Activated CD4-positive, CD25-positive, alpha-beta regulatory T cell treated with anti-CD3 and anti-CD28 coated beads, Interleukin-2, amount 50 U/mL, for 24 hours (primary cell): ENCODE measurements at places on chromosomes 7 and 10.

GRCh38 chr7:516216-516605, 3.4 kb downstream of the PDGFA start:
- no peak for ATAC-seq

DNA sequence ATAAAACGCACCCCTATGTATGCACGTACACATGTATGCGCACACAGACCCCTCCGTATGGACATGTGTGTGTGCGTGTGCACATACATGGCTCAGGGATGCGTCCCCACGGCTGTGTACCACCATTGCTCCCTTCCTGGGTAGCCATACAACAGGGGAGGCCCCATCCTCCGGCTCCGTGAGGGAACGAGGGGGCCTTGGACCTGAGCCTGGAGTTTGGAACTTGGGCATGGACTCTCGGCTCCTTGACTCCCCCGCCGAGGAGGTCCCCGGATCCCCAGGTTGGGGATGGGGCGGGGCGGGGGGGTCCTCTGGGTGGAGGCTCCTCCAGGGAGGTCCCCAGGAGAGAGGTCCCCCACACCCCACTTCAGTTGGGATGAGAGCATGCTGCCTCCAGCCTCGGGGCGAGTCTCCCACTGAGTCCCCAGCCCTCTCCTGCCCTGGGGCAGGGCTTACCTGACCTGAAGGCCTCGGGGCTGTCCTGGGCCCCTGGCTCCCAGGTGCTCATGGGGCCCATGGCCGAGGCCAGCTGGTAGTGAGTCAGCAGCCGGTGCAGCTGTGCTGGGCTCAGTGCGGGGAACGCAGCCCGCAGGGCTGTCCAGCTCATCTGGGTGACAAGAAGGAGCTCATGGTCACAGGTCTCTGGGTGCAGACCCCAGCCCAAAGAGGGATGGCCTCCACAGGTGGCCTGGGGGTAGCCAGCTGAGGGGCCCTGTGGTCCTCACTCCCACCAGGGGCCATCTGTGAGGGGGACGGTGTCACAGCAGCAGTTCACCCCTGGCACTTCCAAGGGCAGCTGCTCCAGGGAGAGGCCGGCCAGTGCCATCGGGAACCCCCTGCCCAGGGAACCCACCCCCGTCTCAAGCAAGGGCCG, 29.9 kb downstream of the AP5Z1 start:
- ATAC-seq: no peak

DNA sequence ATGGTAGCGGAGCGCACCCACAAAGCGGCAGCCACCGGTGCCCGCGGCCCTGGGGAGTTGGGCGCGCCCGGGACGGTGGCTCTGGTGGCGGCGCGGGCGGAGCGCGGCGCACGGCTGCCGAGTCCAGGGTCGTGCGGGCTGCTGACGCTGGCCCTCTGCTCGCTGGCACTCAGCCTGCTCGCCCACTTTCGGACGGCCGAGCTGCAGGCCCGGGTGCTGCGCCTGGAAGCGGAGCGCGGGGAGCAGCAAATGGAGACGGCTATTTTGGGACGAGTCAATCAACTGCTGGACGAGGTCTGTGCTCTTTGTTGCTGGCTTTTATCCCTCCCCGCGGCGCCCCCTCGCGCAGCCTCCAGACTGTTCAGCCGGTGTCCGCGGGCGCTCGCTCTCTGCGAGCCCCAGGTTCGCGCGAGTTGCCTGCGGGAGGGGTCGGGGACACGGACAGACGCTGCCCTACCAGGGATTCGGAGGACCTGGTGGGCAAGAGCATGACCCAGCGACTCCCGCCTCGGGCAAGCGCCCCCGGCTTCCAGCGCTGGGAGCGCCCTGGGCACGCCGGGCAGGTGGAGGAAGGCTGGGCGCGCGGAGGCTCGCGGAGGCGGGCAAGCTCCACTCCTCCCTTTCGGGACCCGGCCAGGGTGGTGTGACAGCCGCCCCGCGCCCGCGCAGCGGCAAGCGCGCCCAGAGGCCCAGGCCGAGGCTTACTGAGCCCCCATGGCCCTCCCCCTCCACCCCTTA, 887 bp downstream of the COL13A1 start:
- ATAC-seq: no peak

GRCh38 chr10:126701526-126701925, 31.0 kb upstream of the C10orf90 start:
- no peak for ATAC-seq

DNA sequence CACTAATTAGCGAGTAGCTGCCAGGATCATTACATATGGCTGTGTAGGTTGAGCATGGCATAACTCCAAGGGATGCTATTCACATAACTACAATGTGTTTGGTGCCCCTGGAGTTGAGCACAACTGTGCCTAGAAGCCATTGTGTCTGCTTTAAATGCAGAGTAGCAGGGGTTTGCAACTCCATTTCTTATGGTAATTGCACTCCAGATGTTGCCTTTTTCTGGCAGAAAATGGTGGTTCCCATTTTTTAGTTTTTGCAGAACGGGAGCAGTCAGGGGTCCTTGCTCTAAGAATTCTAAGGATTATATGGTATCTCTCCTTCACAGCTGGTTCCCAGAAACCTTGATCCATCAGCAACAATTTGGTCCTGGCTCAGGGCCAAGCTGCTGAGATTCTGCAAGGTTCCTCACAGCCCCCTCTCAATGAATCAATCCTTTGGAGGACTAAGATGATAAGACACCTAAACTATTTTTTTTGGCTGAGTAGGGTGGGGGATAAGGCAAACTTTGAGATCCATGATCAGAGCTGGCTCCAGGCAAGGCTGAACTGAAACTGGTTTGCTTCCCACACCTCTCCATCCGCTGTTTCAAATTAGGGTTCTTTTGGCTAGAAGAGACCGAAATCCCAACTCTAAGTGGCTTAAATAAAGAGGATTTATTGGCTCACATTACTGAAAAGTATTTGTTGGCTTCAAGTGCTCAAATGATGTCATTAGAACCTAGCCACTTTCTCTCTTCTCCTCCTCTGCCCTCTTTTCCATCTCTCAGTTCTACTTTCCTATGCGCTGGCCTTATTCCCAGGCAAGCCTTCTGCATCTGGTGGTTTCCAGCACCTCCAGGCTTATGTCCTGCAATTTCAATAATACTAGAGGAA, 97.5 kb upstream of the CCDC6 start:
- no peak for ATAC-seq

DNA sequence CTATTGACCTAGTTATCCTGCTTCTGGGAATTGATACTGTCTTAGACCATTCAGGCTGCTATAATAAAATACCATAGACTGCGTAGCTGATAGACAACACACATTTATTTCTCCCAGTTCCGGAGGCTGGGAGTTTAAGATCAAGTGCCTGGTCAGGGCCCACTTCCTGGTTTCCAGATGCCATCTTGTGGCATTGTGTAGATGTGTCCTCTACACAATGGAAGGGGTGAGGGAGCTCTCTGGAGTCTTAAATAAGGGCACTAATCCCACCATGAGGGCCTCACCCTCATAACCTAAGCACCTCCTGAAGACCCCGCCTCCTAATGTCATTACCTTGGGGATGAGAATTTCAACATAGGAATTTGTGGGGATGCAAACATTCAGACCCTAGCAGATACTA, 62.4 kb downstream of the SLC35B4 start:
- no peak for ATAC-seq

GRCh38 chr10:103692436-103692951, 162.9 kb downstream of the SH3PXD2A start:
- no peak for ATAC-seq

- no peak for ATAC-seq
These were observed 26.1 kb downstream of the OGDHL start for GRCh38 chr10:49735848-49736563.

DNA sequence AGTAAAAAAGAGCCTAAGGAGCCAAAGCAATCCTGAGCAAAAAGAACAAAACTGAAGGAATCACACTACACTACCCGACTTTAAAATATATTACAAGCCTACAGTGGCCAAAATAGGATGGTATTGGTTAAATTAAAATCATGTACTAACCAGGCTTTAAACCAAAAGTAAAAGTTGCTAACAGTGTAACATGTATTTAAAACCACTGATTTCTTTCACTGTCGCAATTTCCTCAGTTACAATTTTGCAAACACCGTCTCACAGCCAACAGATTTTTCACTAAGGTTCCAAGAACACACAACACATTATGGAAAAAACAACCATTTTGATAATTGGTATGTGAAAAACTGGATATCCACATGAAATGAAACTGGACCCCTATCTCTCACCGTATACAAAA, 74.0 kb downstream of the JMJD1C start:
- ATAC-seq: no peak

DNA sequence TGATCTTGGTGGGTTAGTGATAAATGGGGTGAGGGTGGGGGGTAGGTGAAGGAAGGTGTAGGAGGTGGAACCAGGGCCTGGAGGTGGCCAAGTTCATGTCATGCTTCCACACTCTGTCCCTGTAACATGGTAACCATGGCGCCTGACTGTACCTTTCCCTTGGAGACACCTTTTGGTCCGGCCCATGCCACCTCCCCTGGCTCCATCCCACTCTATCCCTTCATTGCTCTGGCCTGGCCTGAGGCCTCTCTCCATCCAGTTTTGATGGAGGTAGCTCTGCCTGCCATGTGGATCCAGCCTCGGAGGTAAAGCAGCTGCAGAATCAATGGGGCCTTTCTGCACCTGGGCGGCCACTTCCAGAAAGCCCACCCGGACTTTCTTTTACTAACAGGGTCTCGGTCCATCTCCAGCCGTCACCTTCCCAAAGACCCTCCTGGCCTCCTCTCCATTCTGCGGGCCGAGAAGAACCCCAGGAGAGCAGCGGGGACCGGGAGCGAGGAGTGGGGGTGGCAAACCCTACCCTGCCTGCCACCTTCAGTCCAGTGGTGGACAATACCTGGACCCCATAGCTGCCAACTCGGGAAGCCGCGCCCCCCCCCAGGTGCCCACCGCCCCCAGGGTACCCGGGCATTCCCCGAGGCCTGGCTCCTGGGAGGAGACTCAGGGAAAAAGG, 504 bp upstream of the TRRAP start:
- ATAC-seq: no peak

DNA sequence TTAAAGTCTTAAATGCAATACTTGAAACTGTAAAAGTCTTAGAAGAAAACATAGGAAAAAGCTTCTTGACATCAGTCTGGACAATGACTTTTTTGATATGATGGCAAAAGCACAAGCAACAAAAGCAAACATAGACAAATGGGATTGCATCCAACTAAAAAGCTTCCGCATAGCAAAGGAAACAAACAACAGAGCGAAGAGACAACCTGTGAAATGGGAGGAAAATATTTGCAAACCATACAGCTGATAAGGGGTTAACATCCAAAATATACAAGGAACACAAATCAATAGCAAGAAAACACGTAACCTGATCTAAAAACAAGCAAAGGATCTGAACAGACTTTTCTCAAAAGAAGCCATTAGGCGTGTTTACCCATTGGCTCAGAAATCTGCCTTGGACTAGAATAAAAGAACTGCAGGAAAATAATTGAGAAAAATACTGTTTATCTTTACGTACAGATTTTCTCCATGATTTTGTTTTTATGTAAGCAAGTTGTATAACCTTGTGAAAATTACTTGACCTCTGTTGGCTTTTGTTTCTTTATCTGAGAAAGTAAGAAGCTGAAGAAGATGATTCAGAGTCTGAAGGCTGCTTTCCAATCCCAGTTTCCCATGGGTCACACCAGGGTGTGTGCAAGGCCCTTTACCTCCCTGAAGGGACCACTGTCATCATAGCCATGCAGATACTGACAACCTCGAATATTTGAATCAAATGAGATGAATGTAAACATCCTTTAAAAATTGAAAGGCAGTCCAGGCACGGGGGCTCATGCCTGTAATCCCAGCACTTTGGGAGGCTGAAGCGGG, 99.1 kb upstream of the LANCL2 start:
- no peak for ATAC-seq

DNA sequence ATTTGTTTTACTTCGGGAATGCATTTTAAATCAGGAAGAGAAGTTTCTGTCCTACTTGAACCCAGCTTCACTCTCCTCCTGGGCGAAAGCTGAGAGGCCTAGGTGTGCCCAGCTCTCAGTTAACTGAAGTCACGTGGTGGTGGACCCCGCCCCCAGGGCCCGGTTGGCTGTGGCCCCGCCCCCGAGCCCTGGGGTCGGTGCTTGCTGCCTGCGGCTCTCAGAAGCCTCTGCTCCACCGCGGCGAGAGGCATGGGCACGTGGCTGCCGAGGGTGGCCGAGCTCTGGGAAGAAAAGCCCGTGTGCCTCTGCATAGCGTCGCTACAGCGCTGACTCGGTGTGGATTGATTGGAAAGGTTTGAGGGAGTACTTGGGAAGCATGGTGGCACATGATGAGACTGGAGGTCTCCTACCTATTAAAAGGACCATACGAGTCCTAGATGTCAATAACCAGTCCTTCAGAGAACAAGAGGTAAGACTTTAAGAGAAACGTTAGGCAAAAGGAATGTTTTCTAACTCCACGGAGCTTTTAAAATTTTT, 34.1 kb downstream of the NET1 start:
- ATAC-seq: peak; percentile 64

DNA sequence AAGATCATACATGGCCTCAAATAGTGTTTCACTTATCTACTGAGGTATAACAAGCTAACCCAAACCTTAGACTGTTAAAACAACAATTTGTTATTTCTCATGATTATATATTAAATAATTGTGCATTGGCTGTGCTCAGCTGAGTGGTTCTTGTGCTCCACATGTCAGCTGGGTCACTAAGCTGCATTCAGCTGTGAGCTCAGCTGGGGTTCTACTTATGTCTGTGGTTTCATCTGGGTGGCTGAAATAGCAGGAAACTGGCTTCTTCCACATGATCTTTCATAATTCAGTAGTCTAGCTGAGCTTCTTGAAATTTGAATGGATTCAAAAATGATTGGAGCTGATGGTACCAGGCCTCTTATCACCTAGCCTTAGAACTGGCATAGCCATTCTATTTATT, 181.8 kb upstream of the CSTF2T start:
- no peak for ATAC-seq

- ATAC-seq: no peak
These were observed 42.1 kb upstream of the DNAAF5 start for GRCh38 chr7:684416-684815.

DNA sequence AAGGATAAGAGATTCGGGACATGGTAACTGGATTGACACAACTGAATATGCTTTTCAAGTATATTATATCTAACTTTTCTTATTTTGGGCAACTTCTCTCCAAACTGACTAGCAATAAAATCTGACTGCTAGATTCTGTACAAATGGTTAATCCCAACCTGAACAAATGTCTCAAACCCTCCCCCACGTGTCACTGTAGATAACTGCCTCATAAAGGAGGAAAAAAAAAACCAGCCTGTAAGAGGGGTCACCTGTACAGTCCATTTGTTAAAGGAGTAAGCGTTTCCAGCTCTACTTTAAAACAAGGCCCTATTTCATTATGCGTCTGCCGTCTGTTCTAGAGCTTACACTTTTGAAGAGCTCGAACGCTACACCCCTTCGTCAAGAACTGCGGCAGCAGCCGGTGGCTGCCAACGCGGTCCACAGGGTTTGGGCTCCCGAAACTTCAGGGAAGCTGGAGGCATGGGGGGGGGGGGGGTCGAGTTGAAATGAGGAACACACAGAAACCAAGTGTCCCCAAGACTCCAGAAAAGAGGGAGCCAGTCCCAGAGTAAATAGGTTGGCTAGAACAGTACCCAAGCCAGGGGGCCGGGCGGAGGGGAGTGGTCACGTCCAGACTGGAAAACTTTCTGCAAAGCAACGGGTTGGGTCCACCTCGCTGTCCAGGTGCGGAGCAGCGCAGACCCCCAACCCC, 492 bp downstream of the COG5 start:
- peak; percentile 59 for ATAC-seq
